ENCODE measurements at places on chromosomes 5 and 9.

DNA sequence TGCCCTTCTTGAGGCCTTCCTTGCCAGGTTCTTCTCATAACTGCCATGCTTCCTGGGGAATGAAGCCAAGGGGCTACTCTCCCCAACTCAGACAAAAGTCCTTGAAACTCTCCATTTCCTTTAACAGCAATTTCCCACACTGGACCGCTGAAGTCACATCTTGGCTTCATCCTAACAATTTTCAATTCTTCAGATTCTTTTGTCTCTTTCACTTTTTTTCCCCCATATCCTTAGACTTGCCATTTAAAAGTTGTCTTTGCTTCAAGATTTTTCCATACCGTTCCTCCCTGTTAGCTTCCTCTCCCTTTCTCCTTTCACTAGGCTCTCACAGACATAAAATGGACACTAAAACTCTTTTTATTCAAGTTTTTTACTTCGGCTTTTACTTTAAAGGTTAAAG lies 93.1 kb upstream of the ITGA1 start:
- DNase-seq, result no peak

- no peak for DNase-seq
Measured at GRCh38 chr9:88805217-88805943, 185.9 kb upstream of the S1PR3 start.

- no peak for DNase-seq
Measured at GRCh38 chr5:124655251-124655917, 91.1 kb downstream of the ZNF608 start.

GRCh38 chr5:140946578-140946977 lies 19.7 kb upstream of the PCDHAC2 start:
- DNase-seq, result no peak

GRCh38 chr9:17031546-17031945 lies 103.3 kb upstream of the CNTLN start:
- DNase-seq, result no peak

DNA sequence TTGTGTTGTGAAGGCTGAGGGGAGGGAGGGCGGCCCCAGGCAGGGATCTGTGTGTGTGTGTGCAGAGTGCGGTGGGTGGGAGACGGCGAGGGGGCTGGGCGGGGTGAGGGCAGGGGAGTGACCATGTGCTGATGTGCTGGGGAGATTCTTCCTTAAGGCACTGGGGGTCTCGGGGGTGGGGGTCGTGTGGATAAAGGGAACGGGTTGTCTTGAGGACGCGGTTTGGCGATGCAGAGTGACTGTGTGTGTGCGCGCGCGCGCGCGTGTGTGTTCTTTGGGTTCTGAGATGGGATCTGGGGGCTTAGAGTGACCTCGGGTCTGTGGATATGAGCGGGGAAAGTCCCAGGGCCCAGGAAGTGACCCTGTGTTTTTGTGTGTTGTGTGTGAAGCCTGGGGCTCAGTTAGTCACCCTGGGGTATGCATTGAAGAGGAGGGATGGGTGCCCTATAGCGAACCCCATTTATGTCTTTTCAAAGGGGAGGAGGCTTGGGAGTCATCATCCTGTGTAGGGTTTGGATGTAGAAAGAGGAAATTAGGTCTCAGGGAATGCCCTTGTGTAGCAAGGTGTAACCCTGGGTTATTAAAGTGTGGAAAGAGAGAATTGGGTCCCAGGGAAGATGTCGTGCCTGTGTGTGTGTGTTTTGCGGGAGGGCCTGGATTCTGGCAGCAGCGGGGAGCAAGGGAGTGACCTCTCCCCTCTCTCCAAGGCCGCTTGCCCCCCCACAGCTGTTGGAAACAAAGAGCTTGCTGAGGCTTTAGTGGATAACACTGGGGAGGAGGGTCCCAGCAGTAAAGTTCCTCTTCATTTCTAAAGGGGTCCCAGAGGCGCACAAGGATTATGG lies 1.4 kb downstream of the TMEFF1 start:
- peak; percentile 12 for DNase-seq

- DNase-seq, result no peak
Measured at GRCh38 chr9:86534572-86535258, 180.5 kb upstream of the TUT7 start.

DNA sequence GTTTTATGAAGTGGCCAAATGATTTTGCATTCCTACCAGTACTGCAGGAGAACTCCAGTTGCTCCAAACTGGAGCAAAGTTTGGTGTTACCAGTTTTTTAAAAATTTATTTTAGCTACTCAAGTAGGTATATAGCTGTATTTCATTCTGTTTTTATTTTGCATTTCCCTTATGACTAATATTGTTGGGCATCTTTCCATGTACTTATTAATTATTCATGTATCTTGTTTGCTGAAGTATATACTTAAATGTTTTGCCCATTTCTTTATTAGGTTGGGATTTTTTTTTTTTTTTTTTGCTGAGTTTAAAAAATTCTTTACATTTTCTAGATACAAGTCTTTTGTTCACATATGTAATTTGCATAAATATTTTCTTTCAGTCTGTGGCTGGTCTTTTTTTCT lies 386.6 kb upstream of the DAB2 start:
- no peak for DNase-seq

DNA sequence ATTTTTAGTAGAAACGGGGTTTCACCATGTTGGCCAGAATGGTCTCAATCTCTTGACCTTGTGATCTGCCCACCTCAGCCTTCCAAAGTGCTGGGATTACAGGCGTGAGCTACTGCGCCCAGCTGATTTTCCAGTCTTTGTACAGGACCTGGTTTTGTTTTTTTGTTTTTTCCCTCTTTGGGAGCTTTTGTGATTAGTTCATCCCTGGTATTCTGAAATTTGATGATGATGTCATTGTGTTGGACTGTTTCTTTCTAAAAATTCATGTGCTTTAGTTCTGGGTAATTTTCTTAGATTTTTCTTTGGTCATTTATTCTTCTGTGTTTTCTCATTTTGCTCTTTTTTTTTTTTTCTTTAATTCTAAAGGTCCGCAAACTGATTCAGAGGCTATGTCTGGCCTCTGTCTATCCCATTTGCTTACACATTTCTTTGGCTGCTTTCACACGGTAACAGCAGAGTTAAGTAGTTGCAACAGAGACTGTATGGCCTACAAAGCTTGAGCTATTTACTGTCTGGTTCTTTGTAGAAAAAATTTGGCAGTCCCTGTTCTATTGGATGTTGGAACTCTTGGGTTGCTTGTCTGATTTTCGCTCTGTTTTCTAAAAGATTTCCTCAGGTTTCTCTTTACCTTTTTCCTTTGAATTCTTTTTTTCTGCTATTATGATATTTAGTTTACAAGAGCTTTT lies 24.8 kb downstream of the STX17 start:
- no peak for DNase-seq

DNA sequence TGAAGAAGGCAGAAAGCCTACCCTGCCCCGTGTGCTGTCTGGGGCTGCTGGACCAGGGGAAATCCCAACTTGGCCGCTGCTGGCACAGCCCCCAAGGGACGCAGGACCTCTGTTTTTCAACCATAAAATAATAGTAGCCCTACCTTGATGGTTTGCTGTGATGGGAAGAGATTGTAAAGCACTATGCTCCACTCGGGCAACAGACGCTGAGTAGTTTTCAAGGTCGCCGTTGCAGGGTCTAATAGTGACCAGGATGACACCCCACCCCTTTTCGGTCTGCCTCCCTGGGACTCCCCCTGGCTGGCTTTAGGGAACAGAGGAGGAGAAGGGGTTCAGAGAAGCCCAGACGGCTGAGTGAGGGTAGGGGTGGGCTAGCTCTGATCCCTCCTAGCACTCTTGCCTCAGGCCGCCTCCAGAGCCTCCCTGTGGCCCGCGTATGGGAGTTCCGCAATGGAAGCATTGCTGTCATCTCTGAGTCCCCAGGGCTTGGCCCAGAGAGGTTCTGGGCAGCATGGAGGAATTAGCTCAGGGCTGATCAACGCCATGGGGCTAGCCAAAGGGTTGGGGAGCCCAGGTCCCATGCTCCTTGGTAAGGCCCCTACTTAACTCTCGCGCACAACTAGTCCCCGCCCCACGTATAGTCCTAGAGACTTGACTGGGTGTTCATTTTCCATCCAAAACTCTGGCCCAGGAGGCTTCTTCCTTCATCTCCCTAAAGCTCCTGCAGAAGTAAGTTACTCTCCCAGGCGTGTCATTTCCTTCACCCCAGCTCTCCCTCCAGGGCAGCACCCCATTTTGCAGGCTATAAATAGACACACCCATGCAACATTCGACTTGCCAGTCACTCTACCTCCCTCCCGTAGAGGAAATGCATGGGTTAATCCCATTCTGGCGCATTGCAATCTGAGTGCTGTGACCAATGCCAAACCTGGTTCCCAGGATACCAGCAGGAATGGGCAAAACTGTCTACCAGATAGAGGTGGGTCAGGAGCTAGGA lies 1.1 kb upstream of the IRF1 start:
- DNase-seq, result peak; percentile 52

GRCh38 chr9:28135549-28135948 lies 562.3 kb upstream of the C9orf72 start:
- DNase-seq, result no peak

DNA sequence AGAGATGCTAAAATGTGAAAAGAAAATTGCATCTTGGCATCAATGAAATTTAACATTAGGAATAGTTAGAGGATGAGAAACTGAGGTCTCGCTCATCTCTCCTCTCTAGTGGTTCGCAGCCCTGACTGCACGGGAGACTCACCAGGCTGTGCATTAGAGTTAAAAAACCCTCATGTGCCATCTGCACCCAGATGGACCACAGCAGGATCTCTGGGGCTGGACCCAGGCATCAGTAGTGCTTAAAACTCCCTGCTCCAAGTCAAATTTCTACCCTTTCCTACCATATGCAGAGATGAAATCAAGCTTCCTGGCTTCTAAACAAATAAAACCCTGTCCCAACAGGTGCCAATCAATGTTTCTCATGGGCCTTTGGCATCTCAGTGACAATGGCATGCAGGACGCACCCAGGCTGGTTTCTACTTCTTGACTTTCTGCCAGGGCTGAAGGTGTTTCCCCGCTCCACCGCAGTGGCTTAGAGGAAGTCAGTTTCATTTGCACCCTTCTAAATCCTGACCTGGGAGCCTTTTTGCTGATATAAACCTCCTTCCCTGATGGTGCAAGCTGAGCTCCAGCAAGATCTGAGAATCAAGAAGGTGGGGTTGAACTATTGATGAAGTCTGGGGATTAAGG lies 132.6 kb downstream of the NSG2 start:
- no peak for DNase-seq

- no peak for DNase-seq
Measured at GRCh38 chr5:163531272-163531671, 25.9 kb downstream of the MAT2B start.

GRCh38 chr9:109817846-109818472 lies 38.0 kb downstream of the PALM2AKAP2 start:
- peak; percentile 28 for DNase-seq

DNA sequence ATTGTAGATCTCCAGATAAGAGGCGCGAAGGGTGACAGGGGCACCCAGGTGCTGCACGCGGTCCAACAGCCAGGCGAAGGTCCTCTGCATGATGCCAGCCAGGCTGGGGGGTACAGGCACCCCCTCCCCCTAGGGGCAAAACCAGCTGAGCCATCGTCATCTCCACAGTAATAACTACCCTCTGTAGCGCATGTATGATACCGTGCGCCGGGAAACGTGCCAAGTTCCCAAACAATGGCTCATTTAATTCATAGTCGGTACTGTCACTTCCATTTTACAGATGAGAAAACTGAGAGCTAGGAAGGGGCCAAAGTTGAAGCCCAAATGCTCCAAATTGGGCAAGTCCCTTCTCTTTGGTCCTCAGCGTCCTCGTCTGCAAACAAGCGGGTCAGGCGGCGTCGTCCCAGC lies 1.5 kb downstream of the KIF12 start:
- DNase-seq, result no peak

All from memory B cell (primary cell).